ENCODE measurements at places on chromosomes 16 and 17.

- no peak for DNase-seq
These were observed 8.4 kb downstream of the SOST start for GRCh38 chr17:43750153-43750552.

DNA sequence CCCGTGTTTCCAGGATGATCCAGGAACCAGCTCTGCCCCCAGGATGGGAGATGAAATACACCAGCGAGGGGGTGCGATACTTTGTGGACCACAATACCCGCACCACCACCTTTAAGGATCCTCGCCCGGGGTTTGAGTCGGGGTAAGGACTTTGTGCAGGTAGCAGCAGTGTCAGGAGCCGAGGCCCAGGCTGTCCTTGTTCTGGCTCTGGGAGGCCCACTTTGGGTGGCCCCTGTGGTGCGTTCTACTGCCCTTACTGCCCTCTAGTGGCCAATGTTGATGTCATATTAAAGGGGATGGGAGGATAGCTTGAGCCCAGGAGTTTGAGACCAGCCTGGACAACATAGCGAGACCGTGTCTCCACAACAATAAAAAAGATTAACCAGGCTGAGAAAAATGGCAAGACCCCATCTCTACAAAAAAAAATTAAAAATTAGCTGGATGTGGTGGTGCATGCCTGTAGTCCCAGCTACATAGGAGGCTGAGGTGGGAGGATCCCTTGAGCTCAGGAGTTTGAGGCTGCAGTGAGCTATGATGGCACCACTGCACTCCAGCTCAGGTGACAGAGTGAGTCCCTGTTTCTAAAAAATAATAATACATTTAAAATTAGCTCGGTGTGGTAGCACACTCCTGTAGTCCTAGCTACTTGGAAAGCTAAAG is 20.9 kb upstream of the CLEC18A start:
- peak; percentile 51 for DNase-seq

DNA sequence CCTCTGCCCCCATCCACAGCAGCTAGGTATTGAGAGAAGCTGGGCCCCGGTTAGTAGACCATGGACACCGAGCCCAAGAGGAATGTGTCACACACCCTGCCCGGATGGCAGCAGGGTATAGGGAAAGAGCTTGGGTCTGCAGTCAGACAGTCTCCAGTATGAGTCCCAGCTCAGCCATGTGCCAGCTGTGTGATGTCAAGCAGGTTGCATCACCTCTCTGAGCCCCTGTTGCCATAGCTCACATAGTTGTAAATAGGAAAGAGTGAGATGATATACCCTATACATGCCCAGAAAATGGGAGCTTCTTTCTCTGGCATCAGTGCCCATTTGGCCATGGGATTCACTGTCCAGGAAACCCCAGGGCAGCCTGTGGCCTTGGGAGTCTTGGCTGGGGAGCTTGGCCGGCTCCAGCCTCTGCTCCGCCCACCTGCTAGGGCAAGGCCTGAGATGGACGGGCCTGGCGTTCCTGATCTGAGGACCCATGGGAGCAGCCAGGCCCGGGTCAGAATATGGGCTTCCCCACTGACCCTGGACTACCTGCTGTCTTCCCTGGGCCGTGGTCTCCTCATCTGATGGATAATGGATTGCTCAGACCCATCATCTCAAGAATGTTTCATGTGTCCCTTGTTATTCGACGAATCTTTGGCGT is 13.2 kb downstream of the CD300LG start:
- no peak for DNase-seq

GRCh38 chr16:64047878-64048277 is 1074.0 kb downstream of the CDH11 start:
- DNase-seq, result no peak

- no peak for DNase-seq
These were observed 497.7 kb upstream of the CDH11 start for GRCh38 chr16:65619606-65620005.

DNA sequence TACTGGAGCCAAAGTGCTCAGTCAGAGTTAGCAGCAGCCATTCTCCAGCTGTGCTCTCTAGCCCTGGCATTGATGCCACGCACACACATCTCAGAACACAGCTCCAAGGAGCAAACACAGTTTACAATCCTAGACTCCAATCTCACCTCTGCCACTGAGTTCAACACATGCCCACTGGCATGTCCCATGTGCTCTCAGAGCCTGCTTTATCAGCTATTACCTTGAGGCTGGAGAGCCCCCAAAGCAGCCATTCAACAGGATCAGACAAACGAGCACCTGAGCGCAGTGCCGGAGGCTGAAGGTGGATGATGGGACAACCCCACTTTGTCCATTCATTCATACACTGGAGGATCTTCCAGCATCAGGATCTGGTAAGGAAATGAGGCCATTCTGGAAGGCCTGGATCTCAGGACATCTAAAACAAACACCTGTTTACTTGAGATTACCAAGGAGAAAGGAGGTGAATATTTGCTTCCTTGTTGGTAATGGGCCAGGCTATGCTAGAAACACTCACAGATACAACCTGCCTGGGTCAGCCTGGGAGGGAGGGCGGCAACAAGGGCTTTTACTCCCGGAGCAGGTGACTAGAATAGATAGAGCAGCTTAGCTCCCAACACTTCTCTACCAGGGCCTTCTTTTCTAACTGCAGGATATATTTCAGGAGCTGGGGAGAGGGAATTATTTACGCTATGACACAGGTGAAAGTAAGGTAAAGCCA is 25.4 kb downstream of the RANBP10 start:
- no peak for DNase-seq

Data from NCI-H1436 (cell line).